ENCODE measurements at places on chromosomes 1 and 21. TPM values are rescaled to one million over a fixed set of nuclear protein-coding genes. Genes with fewer than 3 reads are reported as not detected.

GRCh38 chr21:37907076-37907475, 9.2 kb downstream of the KCNJ6 start:
- DNase-seq = no peak

DNA sequence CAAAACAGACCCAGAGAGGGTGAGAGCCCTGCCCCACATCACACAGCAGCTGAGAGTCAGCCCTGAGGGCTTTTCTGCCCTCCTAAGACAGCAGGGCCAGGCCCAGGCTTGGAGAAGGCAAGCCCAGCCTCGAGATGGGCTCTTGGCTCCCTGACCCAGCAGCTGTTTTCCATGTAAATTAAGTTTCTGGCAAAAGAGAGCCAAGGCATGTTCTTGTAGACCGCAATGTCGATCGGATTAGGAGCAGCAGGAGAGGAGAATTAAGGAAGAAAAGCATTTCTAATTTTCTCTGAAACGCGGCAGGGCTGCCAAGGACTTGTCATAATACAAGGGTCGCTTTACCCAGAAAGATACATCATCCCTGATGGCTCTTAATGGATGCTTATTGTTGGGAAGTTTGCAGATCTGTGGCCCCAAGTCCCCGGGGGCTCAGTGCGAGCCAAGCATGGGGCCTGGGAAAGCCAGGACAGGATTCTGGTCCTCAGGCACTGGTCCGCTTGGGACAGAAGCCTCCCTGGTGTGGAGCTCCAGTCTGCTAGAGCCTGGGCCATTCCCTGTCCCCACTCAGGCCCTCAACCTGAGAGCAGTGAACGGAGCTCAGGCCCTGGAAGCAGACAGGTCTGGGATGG, 62.8 kb downstream of the DMRTB1 start:
- no peak for DNase-seq

DNA sequence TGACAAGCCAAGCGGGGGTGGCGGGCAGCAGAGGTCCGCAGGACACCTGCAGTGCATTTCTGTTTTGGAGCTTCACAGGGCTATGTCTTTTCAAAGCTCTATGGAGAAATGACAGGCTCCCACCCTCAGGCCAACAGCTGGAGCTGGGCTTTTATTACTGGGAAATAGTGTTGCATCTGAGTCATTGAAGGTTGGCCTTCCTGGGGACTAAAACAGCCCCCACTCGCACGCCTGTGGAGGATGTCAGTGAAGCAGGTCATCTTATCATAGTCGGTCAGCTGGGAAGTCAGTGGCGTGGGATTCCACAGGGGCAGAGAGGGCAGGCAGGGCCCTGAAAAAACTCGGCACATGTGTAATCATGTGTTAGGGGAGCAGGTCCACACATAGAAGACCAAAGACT, 55.3 kb downstream of the NTPCR start:
- DNase-seq = no peak

DNA sequence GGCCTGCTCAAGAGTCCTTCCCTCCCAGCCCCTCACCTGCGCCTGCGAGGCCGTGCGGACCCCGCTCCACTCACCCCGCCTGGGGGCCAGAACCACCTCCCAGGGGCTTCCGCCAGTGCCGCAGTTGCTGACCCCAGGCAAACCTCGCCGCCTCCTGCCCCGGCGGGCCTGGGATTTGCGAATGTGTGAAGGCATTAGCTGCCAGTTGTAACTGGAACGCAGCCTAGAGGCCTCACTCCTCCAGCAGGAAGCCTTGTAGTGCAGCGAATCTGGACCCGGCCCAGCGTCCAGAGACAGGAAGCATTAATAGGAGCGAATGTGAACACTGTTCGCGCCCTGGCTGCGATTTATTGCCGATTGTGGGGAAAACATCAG, 140.9 kb upstream of the ARHGEF16 start:
- peak; percentile 82 for DNase-seq

DNA sequence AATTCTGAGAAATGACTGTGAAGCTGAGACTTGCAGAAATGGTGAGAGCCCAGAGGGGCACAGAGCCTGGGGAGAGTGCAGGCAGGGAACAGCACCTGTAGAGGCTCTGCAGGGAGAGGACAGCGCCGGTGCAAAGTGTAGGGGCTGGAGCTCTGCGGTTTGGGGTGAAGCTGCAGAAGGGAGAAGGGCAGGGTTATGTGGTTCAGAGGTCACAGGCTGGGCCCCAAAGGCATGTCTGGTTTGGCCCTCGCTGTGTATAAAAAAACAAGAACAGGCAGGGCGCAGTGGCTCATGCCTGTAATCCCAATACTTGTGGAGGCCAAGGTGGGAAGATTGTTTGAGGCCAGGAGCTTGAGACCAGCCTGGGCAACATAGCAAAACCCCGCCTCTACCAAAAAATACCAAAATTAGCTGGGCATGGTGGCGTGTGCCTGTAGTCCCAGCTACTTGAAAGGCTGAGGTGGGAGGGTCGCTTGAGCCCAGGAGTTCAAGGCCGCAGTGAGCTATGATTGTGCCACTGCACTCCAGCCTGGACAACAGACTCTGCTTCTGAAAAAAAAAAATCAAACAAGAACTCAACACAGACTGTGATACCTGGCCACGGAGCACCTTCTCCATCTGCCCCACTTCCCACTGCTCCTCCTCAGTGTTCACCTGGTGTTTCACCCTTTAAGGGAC, 29.1 kb downstream of the SERINC2 start:
- no peak for DNase-seq

DNA sequence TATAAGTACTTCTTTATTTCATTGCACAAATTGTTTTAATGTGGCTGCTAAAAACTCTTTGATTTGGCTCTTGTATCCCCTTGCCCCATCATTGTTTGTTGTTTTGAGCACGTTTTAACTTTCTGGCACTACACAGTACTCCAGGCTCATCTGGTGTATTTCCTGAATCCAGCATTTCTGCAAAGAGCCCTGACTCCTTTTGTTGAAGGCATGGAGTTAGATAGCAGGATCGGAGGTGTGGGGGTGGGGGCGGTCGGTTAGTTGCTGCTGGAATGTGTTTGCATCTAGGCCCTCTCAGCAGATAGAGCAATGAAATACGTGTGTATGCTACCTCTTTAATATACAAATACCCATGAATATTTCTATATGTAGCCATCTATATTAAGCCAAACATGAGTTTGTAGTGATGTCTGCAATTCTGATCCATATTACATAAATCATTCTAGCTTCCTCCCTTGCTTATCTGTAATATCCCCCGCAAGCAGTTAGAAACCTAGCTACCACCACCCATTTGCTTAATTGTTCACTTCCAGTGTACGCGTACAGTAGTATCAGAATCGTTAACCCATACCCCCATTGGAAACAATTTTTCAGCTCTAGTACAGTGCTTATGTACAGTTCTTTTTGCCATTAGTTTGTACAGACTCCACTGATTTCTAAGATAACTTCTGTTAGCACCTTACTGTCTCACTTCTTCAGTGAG, 106.0 kb downstream of the NOS1AP start:
- DNase-seq = no peak

TSPEAR gene
- 0.95 TPM for polyA plus RNA-seq

Measured in renal pelvis (tissue), 12 donors.